ENCODE measurements at places on chromosomes 7 and 10.

- DNase-seq: no peak
These were observed 34.4 kb upstream of the GRID1 start for GRCh38 chr10:86400705-86401587.

DNA sequence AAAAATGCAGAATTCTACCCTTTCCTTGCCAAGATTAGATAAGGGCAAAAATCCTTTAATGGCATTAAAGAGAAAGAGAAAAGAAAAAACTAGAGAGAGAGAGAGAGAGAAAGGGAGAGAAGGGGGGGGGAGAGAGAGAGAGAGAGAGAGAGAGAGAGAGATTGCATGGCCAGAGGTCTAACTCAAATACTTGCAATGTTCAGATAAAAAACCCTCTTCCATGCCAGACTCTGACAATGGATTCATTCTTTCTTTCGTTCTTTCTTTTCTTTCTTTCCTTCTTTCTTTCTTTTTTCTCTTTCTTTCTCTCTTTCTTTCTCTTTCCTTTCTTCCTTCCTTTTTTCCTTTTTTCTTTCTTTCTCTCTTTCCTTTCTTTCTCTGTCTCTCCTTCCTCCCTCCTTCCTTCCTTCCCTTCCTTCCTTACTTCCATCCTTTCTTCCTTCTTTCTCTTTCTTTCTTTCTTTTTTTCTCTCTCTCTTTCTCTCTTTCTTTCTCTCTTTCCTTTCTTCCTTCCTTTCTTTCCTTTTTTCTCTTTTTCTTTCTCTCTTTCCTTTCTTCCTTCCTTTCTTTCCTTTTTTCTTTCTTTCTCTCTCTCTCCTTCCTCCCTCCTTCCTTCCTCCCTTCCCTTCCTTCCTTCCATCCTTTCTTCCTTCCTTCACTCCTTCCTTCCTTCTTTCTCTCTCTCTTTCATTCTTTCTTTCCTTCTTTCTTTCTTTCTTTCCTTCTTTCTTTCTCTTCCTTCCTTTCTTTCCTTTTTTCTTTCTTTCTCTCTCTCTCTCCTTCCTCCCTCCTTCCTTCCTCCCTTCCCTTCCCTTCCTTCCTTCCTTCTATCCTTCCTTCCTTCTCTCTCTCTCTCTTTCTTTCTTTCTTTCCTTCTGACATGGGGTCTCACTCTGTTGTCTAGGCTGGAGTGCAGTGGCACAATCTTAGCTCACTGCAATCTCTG is 175.7 kb downstream of the PRKCQ start:
- DNase-seq: no peak

- no peak for DNase-seq
These were observed 35.2 kb upstream of the PNLIP start for GRCh38 chr10:116510565-116510964.

GRCh38 chr7:36217961-36218284 is 64.9 kb downstream of the EEPD1 start:
- no peak for DNase-seq

GRCh38 chr7:112740667-112741066 is 49.5 kb downstream of the TMEM168 start:
- no peak for DNase-seq

- no peak for DNase-seq
These were observed 262.8 kb upstream of the KLF14 start for GRCh38 chr7:130996833-130997231.

GRCh38 chr10:14389981-14390590 is 59.4 kb upstream of the FRMD4A start:
- DNase-seq: no peak

GRCh38 chr10:33723181-33723580 is 388.7 kb upstream of the NRP1 start:
- no peak for DNase-seq

DNA sequence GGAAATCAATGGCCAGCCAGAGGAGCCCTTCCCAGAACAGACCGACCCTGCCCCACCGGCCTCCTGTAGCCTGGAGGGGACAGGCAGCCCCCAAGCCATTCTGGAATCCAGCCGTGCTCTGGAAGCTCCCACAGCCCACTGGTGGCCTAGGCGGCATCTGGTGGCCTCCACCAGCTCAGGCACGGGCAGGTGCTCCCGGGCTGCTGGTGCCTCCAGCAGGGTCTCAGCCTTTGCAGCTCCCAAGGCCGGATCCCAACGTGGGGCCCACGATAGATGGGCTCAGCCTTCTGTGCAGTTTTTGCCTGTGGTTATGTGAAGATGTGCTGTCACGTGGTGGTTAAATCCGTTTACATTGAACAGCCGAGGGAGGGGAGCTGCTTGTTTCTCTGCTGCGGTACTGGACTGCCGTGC is 44.4 kb downstream of the JAKMIP3 start:
- no peak for DNase-seq

DNA sequence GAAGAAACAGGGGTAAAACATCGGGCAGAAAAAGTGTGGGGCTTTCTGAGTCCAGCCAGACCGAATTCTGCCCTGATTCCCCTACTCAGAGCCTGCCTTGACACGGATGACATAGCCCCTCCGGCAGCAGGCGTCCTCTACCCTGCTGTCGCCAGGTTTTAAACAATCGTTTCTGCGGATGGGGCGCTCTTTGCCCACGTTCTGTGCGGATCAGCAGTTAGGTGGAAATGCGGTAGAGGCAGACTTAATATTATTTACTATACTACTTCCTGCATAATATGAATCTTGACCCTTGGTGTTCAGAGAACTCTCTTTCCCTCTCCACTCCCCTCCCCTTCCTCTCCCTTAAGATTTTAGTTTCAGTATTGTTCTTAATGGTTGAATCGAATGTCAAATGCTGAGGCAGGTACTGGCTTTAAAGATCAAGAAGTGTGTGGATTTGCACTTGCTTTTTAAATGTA is 2.4 kb downstream of the GATA3 start:
- no peak for DNase-seq

DNA sequence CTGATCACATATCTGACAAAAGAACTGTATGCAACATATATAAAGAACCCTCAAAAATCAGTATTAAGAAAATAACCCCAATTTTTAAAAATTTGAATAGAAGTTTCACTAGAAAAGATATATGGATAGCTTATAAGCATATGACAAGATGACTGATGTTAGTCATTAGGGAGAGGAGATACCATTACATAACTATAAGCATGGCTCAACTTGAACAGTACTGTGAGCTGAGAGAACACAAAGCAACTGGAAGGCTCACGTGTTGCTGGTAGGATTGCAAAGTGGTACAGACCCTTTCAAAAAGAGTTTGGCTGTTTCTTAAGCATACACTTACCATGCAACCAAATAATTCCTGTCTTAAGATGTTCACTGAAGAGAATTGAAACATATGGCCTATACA is 14.7 kb downstream of the CCDC71L start:
- DNase-seq: no peak

DNA sequence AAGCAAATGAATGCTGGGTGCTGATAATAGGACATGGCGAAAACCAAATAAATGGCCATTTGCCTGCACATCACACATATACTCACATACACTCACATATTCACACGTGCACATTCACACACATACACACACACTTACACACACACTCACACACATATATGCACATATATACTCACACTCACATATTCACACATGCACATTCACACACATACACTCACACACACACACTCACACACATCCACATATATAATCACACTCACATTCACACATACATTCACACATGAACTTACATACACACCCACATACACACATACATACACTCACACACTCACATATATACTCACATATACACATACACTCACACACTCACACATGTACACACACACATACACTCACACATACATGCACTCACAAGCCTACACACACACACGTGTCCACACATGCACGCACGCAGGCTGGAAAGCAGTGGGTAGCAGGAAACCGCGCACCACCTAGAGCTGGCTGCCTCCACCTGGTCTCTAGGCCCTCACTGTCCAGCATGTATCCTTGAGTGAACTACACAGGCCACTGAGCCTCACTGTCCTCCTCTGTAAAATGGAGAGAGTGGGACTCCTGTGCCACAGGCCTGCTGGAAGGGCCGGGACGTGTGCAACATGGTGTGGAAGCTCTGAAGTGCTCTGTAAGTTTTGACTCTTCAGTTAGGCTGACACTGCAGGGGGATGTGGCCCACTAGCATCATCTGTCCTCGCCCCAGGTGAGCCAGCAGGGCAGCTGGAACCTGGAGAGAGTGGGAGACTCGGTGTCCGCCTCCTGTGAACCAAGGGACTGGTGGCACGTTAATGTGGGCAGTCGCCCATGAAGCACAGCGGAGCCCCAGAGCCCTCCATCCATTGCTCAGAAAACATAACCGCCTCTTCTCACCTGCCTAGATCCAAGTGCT is 14.9 kb downstream of the TMEM72 start:
- no peak for DNase-seq

All from fibroblast of skin of left quadriceps (primary cell).